ENCODE measurements at places on chromosomes 1 and 21.

DNA sequence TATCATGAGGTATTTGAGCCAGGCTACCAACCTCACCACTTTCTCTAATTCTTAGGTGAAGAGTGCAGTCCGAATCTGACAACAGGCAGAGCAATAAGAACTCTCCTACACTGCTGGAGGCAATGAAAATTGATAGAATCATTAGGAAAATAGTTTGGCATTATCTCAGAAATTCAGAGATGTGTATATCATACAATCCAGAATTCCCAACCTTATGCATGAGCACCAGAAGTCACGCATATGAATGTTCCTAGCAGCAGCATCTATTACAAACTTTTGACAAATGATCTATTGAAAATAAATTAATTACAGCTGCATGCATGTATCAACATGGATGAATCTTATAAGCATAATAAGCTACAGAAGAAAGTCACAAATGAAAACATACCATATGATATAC is 176.9 kb upstream of the CAMK1G start:
- DNase-seq: no peak

GRCh38 chr1:67863637-67864036 is 30.4 kb upstream of the GNG12 start:
- no peak for DNase-seq

DNA sequence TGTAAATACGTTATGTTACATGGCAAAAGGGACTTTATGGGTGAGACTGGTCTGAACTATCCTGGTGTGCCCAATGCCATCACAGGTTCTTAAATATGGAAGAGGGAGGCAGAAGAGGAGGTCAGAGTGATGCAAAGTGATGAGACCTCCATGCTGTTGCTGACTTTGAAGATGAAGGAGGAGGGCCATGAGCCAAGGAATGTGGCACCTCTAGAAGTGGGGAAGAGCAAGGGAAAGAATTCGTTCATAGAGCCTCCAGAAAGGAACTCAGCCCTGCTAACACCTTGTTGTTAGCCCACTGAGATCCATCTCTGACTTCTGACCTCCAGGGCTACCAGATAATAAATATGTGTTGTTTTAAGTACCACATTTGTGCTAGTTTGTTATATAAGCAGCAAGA is 462.0 kb downstream of the RPS6KC1 start:
- no peak for DNase-seq

DNA sequence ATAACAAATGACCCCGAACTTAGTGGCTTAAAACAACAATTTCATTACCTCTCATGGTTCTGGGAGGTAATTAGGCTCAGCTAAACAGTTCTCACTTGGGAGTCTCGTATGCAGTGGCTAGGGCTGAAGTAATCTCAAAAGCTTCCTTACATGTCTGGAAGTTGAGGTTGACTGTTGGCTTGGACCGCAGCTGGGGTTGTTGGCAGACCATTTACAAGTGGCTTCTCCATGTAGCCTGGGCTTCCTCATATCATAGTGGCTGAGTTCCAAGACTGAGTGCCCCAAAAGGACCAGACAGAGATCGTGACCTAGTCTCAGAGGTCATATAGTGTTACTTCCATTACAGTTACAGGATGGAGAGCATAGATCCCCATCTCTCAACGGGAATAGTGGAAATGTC is 2.4 kb upstream of the POGZ start:
- no peak for DNase-seq

- no peak for DNase-seq
Observed at GRCh38 chr21:25425156-25425555, 182.1 kb downstream of the MRPL39 start.

GRCh38 chr21:18812308-18812707 is 408.7 kb upstream of the TMPRSS15 start:
- no peak for DNase-seq

DNA sequence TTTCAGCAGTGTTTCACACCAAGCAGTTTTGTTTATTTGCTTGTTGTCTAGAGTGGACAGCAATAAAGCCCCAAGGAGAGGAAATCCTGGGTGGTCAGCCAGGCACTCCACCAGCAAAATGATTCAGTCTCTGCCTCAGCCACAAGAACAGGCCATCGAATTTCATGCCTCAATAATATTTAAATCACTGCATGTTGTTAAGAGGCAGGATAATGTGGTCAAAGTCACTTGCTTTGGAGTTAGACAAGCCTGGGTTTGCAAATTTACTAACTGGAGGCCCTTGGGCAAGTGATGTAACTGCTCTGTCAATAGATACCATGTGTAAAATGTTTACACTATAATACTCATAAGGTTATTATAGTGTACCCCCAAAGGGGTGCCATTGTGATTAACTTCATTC is 349.6 kb downstream of the LMO4 start:
- no peak for DNase-seq

DNA sequence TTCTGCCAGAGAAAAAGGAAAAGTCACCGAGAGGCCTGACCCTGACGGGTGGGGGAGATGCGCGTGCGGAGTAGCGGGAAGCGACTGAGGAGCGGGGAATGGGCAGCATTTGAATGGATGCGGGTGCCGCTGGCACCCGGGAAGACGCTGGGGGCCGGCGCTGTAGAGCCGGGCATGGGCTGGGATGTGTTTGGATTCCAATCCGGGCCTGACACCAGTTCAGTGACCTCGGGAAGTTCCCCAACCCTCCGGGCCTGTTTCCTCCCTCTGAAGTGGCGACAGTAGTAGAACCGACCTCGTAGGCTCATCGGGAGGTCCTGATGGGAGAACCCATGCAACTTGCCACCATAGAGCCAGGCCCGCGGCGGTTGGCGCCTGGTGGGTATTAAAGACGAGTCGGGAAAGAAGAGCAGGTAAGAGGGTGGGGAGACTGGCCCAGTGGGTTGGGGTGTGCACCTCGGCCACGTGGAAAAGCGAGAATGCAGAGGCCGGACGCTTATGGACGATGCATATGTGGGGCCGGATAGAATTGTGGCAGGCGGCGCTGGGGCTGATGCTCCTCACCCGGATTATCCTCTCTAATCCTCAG is 642 bp upstream of the SLC16A1 start:
- no peak for DNase-seq

- DNase-seq: no peak
Observed at GRCh38 chr1:208357644-208358507, 113.7 kb upstream of the PLXNA2 start.

GRCh38 chr1:159000070-159000409 is 9.7 kb upstream of the IFI16 start:
- peak; percentile 17 for DNase-seq

- peak; percentile 34 for DNase-seq
Observed at GRCh38 chr1:107264561-107264960, 123.7 kb downstream of the NTNG1 start.

DNA sequence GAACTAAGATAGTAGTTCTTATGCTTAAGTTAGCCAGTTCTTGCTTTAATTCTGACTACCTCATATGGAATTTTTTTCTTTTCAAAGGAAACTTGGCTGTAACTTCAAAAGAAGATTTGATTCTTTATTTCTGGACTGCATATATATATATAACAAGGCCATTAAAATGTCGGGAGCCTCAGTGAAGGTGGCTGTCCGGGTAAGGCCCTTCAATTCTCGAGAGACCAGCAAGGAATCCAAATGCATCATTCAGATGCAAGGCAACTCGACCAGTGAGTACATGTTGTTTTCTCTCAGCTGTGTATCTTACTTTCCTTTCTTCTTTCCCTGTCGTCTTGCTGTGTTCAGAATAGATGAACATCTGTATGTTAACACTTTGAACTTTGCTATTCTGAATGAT is 21.8 kb downstream of the KIF1B start:
- no peak for DNase-seq

DNA sequence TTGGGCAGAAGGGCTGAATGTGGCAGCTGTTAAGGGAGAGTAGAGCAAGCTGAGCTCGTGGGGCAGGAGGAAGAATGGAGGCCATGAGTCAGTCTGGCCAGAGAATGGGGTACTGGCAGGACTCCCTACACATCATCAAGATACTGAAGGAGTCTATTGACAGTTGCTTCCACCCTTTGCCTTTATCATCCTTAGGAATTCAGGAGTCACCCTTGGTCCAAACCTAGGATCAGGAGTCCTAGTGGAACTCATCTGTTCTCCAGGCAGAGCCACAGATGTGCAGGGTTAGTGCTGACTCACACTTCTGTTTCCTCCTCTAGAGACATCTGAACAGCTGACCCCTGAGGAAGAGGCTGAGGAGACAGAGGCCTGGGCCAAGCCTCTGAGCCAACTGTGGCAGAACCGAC is 18.7 kb upstream of the ST3GAL3 start:
- no peak for DNase-seq

- DNase-seq: no peak
Observed at GRCh38 chr1:232509570-232509969, 120.4 kb downstream of the SIPA1L2 start.

DNA sequence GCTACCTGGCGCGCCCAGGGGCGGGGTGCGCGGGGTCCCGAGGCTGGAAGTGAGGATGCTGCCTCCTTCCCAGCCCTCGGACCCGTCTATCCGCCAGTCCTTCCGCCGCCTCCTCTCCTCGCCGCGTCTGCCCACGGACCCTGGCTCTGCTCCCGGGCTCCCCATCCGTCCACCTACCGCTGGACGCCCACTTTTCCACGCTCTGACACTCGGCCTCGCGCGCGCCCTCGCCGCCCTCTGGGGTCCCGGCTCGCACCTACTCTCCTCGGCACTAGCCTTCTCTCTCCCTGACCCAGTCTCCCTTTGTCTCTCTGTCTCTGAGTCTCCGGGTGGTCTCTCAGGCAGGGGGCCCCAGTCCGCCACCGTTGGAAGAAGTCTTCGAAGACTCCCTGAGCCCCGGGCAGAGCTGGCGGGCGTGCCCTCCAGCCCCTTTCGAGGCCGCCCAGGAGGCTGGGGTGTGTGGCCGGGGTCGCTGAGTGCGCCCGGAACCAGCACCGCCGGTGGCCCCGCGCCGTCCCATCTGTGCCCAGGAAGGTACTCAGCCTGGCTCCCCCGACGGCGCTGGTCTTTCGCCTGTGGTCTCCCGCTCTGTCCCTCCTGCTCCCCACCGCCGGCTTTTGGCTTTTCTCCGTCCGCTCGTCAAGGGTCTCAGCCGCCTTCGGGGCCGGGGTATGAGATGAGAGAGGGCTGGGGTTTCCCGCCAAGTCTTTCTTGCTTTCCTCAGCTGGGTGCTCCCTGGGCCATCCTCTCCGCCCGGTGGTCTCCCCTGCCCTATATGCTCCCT is 610 bp downstream of the DRAXIN start:
- no peak for DNase-seq

DNA sequence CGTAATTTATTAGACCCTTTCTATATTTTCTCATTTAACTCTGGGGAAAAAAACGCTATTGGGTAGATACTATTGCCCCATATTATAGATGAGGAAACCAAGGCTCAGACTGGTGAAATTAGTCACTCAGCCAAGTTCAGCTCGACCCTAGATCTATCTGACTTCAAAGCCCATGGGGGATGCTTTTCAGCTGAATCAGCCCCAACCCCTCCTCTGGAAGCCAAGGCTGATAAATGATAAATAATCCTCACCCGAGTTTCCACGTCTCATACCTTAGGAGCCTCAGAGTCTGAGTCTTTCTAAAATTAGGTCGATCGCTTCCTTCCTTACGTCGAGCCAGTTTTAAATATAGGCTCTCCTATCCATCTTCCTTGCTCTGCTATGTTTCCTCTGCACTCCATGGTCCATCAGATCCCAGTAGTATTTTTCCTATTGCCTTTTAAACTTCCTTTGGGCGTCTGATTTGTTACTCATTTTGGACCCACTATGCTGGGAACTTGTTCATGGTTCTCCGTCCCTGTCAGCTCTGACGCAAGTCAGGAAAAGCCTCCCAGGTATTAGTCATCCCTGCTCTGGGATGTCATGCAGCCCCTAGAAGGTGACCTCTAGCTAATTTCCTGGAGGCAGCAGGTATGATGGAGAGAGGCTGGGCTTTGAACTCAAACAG is 122.8 kb downstream of the PLPP3 start:
- no peak for DNase-seq

- no peak for DNase-seq
Observed at GRCh38 chr1:36349839-36350238, 26.4 kb upstream of the EVA1B start.

GRCh38 chr1:102838016-102838415 is 270.3 kb downstream of the COL11A1 start:
- DNase-seq: no peak

- DNase-seq: no peak
Observed at GRCh38 chr21:30408782-30409494, 13.1 kb downstream of the KRTAP13-1 start.

GRCh38 chr1:241591317-241591716 is 48.9 kb downstream of the CHML start:
- peak; percentile 40 for DNase-seq

DNA sequence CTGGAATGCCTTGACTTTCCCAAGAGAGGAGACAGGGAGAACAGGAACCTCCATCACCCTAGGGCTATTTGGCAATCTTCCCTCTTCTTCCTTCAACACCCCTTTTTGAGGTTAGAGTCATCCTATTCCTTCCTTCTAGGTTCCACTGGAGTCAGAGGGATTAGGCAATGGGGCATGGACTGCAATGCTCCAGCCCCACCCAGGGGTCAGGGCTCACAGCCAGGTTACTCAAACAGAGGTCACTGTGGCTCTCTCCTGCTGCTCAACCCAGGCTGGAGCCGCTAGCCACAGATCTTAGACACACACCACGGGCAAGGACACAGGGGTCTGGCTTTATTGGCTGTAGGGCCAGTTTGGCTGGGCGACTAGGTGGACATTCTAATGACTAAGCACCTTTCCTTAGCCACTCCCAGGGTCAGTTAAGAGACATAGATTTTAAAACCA is 145.5 kb upstream of the NRIP1 start:
- no peak for DNase-seq

DNA sequence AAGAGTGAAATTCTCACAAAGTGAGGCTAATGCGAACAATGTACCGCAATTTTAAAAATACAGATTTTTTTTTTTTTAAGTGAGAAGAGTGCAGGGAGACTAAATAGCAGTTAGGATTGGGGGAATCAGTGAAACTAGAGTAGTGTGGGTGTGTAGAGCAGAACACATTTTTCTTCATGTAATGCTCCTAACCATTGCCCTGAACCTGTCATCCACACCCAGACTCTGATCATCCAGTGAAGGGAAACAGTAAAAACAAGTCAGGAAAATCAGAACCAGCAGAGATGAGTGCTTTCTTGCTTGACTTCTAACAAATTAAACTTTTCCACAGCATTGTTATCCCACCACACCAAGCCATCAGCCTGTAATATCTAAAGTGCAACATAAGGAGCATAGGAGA is 9.1 kb downstream of the CADM3 start:
- DNase-seq: no peak

DNA sequence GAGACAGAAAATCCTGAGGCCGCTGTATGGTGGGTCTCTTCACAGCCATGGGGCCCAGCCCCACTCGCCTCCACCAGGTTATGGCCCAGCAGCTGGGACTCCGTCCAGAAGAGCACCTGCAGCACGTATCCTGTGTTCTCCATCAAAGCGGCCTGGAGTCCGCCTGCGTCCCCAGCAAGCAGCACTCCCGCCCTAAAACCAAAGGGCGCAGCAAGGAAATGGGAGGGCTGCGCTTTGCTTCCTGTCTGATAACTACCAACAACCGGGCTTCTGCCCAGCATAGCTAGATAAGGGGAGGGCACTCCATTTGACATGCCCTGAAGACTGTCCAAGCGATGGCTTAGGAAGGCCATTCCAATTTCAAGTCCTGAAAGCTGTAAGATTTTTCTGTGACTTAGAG is 119.9 kb downstream of the KCNJ15 start:
- DNase-seq: no peak

GRCh38 chr1:41122851-41123518 is 101.5 kb upstream of the SLFNL1 start:
- DNase-seq: peak; percentile 48

- no peak for DNase-seq
Observed at GRCh38 chr1:205840146-205840923, 9.6 kb downstream of the PM20D1 start.

Measured in amniotic stem cell (primary cell).